ENCODE measurements at places on chromosomes 11 and 22.
A peak's percentile ranks its signal among the peaks of the same experiment; 100 is the strongest.

DNA sequence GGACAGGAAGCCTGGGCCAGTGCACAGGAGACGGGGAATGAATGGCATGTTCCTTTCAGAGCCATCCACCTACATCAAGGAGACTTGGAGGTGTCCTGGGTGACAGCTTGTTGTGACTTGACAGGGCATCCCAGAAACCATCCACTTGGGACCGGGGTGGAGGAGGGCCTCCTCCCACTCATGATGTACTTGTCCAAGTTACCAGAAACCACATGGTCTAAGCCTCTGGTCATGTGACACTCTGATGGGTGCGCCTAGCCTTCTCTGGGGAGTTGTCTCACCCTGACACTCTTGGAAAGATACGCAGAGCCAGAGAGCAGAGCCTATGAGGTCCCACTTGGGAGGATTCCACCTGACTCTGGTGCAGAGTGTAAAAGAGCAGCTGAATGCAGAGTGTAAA is 21.6 kb upstream of the FXYD6 start:
- no peak for DNase-seq

- peak; percentile 42 for DNase-seq
These were observed at the start of gene PACSIN3 for GRCh38 chr11:47186076-47186699. PACSIN3 (minus strand) TSS chr11:47186434; CDS start chr11:47182727, 3,707 bp downstream.

DNA sequence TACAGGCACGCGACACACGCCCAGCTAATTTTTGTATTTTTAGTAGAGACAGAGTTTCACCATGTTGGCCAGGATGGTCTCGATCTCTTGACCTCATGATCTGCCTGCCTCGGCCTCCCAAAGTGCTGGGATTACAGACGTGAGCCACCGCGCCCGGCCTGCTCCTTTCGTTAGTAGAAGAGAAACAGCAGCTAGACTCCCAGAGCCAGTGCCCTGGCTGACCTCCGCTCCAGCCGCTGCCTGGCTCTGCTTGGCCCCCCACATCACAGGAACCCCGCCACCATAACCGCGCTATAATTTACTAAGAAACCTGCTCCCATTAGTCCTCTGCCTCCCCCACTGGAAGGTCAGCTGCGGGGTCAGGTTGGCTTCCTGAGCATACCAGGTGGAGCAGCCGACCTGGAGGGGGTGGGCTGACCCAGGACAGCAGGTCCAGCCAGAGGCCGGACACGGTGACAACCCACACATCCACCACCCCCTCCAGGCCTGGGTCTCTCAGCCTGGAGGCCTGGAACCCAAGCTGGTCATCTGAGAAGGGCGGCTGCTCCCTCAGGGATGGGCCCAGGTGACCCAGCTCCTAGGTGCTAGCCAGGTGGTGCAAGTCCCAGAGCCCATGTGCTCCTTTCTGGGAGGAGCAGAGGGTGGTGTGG is 7.5 kb upstream of the POLDIP3 start:
- DNase-seq, result no peak

GRCh38 chr11:107549253-107549953 is 16.1 kb downstream of the ALKBH8 start:
- peak; percentile 59 for DNase-seq

GRCh38 chr22:49930596-49931412 is 12.4 kb downstream of the CRELD2 start:
- peak; percentile 90 for DNase-seq

GRCh38 chr22:36808721-36809344 is 8.0 kb downstream of the PVALB start:
- no peak for DNase-seq

- DNase-seq, result peak; percentile 92
These were observed 43.6 kb downstream of the LRRC32 start for GRCh38 chr11:76626921-76627401.

DNA sequence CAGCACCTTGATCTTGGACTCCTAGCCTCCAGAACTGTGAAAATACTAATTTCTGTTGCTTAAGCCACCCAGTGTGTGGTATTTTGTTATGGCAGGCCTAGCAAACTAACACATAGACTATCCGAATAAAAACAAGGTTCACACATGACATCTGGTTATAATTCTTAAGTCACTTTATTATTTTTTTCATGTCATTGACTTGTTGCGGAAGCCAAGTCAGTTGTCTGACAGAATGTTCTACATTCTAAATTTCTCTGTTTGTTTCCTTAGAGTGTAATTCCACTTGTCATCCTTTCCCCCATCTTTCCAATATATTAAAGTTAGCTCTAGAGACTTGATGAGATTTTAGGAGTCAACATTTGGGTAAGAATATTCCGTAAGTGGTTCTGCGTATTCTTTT is 40.6 kb downstream of the RAB30 start:
- DNase-seq, result no peak

- DNase-seq, result peak; percentile 84
These were observed 12.5 kb upstream of the TMPRSS6 start for GRCh38 chr22:37121887-37122591.

- no peak for DNase-seq
These were observed 32.2 kb downstream of the TSPAN18 start for GRCh38 chr11:44758983-44759382.

- DNase-seq, result no peak
These were observed 25.8 kb upstream of the CLPB start for GRCh38 chr11:72460091-72460647.
